Osteoblast (primary cell): ENCODE measurements at places on chromosomes 16 and 17. TPM values are rescaled to one million over a fixed set of nuclear protein-coding genes. Genes with fewer than 3 reads are reported as not detected.

The RAB34 gene
- total RNA-seq = 176 and 186 TPM in 2 replicates

DNA sequence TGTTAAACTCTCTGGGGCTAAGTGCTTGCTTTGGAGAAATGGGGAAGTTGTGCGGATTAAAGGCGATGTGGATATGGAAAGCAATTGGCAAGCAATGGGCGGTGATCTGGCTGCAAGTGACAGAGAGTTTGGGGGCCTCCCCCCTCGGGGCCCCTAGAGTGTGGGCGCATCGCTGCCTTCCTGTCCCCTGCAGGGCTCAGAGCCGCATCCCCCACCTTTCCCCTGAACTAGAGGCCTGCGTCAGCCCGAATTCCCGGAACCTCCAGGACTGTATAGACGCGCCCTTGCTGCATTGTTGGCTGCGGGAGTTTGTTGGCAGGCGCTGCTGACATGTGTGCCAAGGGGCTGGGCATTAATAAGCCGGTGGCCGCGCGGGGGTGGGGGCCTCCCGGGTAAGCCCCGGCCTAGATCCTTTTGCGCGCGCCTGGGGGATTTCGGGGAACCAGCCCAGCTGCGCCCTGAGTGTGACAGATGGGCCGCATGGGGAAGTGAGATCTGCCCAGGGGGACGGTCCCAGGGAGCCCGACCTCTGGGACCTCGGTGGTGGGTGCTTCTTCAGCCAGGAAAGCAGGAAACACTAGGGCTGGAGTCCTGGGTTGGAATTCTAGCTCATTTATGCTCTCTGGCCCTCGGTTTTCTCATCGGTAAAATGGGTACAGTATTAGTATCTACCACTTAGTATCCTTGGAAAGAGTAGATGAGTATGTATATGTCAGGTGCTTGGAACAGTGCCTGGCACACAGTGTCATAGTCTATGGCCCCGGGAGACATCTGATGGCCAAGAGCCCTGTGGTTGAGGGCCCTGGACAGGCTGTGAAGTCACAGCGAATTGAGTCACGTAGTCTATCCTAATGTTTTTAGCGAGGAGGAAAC is 1.0 kb downstream of the EEF2K start:
- no peaks in the 10 kb centered on the region for H3K27me3 ChIP-seq
- H3K4me3 ChIP-seq = peak overlapping the region; percentile 85
- DNase-seq = peak; percentile 94

The C16orf92 gene
- not detected in 2 replicates for total RNA-seq

DNA sequence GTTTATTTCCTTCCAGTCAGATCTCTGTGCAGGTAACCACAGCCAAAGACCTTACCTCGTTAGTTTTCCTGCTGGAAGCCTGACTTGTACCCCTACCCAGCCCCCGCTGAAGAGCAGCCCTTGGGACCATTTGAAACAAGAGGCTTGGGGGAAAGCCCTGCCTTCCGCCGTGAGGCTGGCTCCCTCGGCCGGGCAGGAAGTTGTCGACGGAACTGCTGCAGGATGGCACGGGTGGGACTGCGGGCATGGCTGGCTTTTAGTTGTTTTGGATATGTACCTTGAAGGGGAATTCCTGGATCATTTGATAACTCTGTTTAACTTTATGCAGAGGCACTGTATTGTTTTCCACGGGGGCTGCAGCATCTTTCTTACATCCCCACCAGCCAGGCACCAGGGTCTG is 49.0 kb upstream of the ENDOV start:
- no peak overlapping the region for H3K4me3 ChIP-seq
- H3K27ac ChIP-seq = no peak overlapping the region
- peak; percentile 53 for DNase-seq
- peaks cover 3% of the 10 kb centered on the region for H3K4me1 ChIP-seq

GRCh38 chr16:50463581-50464324 is 84.4 kb upstream of the NKD1 start:
- no peaks in the 10 kb centered on the region for H3K36me3 ChIP-seq
- DNase-seq = no peak
- H3K27ac ChIP-seq = no peak overlapping the region
- H3K27me3 ChIP-seq = peaks cover 15% of the 10 kb centered on the region
- no peak overlapping the region for H3K4me3 ChIP-seq
- no peaks in the 10 kb centered on the region for H3K4me1 ChIP-seq

The SLC25A10 gene
- total RNA-seq = 7.6 and 8.3 TPM in 2 replicates

The SMPD3 gene
- total RNA-seq = 0.72 TPM in 1 of 2 replicates, not detected in the other

GRCh38 chr16:57735755-57736418 is at the start of gene KATNB1:
Gene KATNB1 (plus strand): TSS chr16:57735770. CDS start chr16:57737244, 1,474 bp downstream.
- peaks cover 13% of the 10 kb centered on the region for H3K4me1 ChIP-seq
- H3K36me3 ChIP-seq = no peaks in the 10 kb centered on the region
- no peaks in the 10 kb centered on the region for H3K27me3 ChIP-seq
- H3K4me3 ChIP-seq = peak within 1 kb of the TSS; percentile 89

The GDPD3 gene
- total RNA-seq = 0.36 and 0.88 TPM in 2 replicates

DNA sequence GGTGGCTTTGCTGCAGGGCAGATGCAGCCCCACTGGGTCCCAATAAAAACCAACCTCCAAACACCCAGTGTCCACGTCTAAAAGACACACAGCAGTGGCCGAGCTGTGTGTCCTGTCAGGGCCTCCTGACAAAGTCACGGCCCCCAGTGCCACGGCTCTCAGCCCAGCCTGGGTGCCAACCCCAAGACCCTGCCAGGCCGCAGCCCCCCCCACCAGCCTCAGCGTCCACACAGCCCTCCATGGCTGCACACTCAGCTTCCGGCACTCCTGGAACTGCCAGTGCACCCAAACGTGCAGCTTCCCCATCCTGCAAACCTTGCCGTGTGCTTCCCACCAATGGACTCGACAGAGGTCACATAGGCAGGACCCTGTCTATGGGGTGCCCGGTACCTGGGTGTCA is 3.6 kb upstream of the CCDC154 start:
- H3K36me3 ChIP-seq = peaks cover 8% of the 10 kb centered on the region
- H3K27ac ChIP-seq = no peak overlapping the region
- no peaks in the 10 kb centered on the region for H3K4me1 ChIP-seq
- no peak overlapping the region for H3K4me3 ChIP-seq
- H3K27me3 ChIP-seq = no peaks in the 10 kb centered on the region

GRCh38 chr17:16818340-16818739 is 128.3 kb downstream of the CCDC144A start:
- no peaks in the 10 kb centered on the region for H3K36me3 ChIP-seq
- no peak overlapping the region for H3K4me3 ChIP-seq
- H3K4me1 ChIP-seq = no peaks in the 10 kb centered on the region
- peaks cover 14% of the 10 kb centered on the region for H3K27me3 ChIP-seq

The OTOA gene
- total RNA-seq = under 0.01 TPM in 2 replicates

DNA sequence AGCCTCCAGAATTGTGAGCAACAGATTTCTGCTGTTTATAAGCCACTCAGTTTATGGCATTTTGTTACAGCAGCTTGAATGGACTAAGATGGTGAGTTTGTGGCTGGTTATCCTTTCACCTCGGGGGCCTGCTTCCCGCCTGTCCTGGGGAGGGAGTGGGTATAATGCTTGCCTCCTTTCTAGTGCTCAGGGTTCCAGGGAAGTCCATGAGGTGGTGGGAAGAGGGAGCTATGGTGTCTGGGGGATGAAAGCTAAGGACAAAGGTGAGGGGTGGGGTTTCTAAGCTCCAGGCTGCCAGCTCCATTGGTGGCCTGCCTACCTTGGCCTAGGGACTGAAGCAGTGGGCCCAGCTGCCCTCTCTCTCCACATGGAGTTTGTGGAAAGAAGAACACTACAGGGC is 50.2 kb upstream of the SDK2 start:
- no peak overlapping the region for H3K27ac ChIP-seq
- no peaks in the 10 kb centered on the region for H3K4me1 ChIP-seq
- no peaks in the 10 kb centered on the region for H3K27me3 ChIP-seq
- no peak overlapping the region for H3K4me3 ChIP-seq
- H3K36me3 ChIP-seq = no peaks in the 10 kb centered on the region

DNA sequence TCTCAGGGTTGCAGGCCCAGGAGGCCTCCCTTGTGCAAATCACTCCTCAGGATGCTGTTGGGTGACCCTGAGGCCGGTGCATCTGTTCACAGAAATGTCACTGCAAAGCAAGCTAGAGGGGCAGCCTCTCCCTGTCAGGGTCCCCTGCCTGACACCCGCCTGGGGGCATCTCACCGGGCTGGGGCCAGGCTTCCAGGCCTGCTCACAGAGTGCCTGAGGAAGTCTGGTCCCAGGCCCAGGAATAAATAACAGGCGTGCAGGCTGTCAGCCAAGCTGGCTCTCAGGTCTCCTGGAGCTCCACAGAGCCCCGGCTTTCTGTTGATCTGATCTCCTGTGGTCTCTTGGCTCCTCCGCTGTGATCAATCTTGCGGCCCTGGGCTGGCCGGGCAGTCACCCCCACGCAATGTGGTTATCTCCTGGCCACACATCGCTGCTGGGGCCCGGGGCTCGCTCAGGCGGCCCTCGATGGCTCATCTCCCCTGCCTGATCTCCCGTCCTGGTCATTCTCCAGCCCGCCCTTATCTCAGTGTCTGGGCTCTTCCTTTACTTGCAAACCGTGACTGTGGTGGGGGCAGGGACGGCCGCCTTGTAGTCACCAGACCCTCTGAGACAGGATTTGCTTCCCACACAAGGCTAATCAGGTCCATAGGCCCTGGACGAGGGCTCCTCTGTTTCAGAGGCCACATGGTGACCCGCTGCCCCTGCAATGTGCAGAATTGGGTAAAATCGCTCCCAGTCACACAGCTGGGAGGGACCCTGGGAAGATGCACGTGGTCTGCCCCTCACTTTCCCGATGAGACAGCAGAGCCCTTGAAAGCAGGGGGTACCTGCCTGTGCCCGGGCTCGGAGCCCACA is 231.2 kb upstream of the GSE1 start:
- H3K27me3 ChIP-seq = no peaks in the 10 kb centered on the region
- H3K4me1 ChIP-seq = peaks cover 25% of the 10 kb centered on the region
- H3K4me3 ChIP-seq = no peak overlapping the region
- peak overlapping the region; percentile 60 for H3K27ac ChIP-seq
- H3K36me3 ChIP-seq = no peaks in the 10 kb centered on the region
- peak; percentile 90 for DNase-seq

The ASGR2 gene
- total RNA-seq = under 0.01 TPM in 1 of 2 replicates, not detected in the other

The CORO1A gene
- 0.36 and 0.59 TPM in 2 replicates for total RNA-seq

- H3K27ac ChIP-seq = no peak overlapping the region
- no peak overlapping the region for H3K4me3 ChIP-seq
- H3K36me3 ChIP-seq = no peaks in the 10 kb centered on the region
Measured at GRCh38 chr17:78112518-78113471, 15.8 kb downstream of the TMC6 start.

The RNF222 gene
- total RNA-seq = not detected in 2 replicates

- no peaks in the 10 kb centered on the region for H3K4me1 ChIP-seq
- H3K27ac ChIP-seq = no peak overlapping the region
Measured at GRCh38 chr16:16050106-16050505, 100.7 kb downstream of the ABCC1 start.

DNA sequence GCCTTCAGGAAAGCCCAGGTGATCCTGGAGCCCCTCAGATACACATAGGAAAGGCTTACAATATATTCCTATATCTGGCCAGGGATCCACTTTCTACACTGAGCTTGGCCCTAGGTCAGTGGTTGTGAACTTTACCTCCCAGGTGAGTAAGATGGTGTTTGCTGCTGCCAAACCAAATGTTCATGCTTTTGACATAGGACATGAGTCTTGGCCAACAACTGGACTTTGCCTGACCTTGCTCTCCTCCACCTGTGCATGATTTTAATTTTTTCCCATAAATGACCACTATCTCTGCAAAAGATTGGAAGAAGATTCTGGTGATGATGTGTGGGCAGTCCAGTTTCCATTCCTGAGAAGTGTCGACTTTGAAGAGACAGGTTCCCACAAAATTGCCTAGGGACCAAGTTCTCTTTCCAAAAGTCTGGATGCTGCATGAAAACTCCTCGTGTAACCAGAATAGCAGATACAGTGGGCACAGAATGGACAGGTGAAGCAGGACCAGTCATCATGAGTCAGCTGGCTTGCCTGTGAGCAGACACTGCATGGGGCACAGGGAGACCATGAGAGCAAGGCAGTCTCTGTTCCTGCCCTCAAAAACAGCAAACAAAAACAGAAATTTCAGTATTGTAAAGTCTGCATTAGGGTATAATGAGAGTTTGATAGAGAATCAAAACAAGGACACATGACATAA is 226.4 kb upstream of the MON1B start:
- DNase-seq = no peak
- H3K36me3 ChIP-seq = no peaks in the 10 kb centered on the region
- no peak overlapping the region for H3K27ac ChIP-seq
- H3K4me3 ChIP-seq = no peak overlapping the region
- no peaks in the 10 kb centered on the region for H3K27me3 ChIP-seq
